ENCODE measurements at places on chromosomes 7 and 10.

DNA sequence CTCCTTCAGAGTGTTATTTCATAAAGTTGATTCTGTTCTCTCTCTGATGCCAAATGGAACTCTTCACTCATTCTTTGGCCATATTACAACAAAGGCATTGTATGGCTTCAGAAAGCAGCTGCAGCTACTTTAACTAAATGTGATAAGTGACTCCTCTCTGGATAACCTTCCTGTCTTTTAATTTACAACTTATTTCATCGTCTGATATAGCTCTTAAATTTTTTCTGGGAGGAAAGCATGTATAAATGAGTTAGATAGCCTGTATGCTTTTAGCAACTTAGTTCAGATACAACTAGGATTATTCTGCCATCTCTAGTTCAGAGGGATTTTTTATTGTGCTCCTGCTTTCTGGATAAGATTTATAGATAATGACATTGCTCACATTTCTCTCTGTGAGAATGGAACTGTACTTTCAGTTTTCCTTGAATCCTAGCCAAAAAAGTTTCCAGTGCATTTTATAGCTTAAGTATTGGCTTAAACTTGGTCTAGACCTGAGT lies 57.5 kb downstream of the KLHDC10 start:
- no peak for DNase-seq

DNA sequence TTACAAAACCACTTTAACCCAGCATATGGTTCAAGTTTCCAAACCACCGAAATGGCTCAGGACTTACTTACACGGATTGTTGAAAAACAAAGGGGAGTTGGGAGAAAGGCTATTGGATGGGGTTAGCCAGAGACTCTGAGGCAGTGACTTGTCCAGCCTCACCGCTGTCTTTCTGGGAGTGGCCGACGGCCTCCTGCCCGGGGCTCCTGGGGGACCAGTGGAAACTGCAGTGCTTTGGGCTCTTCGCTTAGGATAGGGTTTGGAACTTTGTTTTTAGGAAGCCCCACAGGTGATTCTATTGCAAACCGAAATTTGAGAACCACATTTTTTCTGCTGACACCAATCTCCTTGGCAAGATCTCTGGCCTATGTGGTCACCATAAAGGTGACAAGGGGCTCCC lies 38.1 kb upstream of the R3HCC1L start:
- DNase-seq = no peak

GRCh38 chr10:97128516-97129154 lies 57.1 kb downstream of the SLIT1 start:
- no peak for DNase-seq

DNA sequence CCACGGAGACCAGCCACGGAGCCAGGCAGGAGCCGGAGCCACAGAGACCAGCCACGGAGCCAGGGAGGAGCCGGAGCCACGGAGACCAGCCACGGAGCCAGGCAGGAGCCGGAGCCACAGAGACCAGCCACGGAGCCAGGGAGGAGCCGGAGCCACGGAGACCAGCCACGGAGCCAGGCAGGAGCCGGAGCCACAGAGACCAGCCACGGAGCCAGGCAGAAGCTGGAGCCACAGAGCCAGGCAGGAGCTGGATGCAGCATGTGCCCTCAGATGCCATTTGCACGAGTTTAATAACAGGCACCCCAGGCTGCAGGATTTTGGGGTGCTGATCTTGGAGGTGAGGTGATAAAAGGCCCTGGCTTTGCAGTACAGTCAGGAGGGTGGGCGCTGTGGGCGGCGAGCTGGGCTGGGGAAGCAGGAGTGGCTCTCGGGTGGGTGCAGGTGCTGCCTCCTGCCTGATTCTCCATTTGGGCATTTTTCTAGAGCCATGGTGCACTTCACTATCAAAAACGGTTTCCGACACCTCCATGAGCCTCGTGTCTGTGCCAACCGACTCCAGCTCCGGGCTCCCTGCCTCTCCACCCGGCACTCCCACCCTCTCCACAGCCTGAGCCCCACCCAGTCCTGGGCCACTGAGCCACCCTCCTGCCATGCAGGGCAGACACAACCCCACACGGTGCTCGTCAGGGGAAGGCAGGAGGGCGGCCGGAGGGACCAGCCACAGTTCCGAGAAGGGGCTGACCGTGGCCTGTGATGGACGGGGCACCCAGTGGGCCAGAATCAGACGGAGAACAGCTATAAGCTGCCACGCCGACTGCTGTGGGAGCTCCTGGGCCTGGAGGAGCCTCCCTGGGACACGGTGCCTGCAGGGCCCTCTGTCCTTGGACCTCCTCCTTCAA lies 40.8 kb upstream of the NKX6-2 start:
- no peak for DNase-seq

DNA sequence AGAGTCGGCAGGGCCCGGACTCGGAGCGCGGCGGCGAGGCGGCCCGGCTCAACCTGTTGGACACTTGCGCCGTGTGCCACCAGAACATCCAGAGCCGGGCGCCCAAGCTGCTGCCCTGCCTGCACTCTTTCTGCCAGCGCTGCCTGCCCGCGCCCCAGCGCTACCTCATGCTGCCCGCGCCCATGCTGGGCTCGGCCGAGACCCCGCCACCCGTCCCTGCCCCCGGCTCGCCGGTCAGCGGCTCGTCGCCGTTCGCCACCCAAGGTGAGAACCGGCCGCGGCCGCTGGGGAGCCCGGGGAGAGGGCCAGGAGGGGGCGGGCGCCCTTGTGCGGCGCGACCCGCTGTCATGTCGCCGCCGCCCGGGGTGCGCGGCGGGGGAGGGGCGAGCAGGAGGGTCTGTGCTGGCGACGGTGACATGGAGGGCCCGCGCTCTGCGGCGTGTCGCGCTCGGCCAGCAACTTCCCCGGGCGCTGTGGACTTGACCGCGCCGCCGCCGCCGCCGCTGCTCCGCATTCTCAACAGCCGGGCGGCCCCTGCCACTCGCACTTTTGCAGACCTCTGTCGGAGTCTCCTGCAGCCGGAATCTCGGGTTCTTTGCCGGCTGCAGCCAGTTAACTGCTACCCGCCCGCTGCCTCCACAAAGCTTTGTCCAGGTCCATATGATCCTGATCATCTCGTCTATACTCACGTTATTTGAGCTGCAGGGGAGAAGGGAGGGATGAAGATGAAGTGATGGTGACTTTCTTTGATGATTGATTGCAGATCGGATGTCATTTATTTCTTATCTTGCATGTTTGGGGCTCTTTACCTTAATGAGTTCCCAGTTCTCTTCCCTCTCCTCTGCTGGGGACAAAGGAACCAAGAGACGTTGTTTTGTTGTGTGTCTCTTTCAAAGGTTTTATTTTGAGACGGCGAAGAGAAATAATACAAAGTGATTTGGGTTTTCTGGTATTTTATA lies 869 bp downstream of the TRIM24 start:
- DNase-seq = peak; percentile 36

DNA sequence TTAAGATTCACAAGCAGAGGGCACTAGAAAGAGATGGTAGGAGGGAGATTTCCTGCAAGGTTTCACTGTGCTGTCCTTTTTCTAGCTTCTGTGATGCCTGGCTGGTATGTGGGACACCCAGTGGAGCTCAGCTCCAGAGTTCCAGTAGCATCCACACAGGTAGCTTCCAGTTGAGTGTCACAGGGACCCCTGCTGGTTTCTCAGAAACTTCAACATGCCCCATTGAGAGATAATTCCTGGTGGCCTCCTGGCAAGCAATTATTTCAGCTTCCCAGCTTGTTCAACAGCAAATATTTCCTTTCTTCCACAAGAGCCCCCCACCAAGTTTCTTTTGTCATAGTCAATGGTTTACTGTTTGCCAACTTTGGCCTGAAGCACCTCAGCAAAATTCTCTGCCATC lies 858.7 kb downstream of the REEP3 start:
- no peak for DNase-seq

DNA sequence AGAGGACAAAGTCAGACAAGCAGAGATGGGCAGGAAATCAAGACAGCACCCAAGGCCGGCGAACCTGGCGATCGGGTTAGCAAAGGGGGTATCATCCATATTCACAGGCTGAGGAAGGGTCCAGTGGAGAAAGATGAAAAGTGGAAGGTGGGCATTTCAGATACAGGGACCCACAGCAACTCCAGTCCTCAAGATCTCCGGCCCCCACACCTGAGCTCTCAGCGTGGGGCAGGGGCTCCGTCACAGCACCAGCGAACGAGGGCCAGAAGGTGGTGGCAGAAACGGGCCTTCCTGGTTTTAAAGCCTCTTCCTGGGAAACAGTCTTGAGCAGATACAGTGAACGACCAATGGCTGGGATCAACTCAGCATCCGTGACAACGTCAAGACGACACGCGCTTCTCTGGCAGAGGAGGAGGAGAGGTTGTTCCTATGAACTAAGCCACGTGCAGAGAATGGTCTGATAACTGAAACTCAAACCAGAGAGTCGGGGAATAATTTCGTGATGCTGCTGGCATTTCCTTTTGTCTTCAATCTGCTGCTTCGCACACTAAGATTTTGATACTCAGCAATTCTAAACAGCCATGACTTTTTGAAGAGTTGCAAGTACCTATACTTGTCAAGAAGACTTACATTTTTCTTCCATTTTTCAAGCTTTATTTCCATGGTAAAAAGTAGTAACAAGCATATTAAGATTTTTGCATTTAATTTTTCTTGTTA lies 219.8 kb downstream of the ZMYND11 start:
- DNase-seq = no peak

DNA sequence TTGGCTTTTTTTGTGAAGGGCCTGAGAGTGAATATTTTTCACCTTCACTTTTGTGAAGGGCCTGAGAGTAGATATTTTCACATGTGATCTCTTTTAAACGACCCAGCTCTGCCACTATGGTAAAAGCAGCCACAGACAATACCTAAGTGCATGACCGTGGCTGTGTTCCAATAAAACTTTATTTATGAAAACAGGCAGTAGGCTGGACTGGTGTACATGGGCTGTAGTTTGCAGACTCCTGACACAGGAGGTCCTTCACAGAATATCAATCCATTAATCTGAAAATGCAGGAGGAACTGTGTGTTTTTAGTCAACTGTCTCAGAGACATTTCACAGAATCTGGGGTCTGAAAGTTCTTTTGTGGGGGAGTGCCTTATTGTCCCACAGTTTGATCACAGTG lies 186.9 kb downstream of the PRKCQ start:
- no peak for DNase-seq

GRCh38 chr7:140283472-140283871 lies 106.7 kb upstream of the KDM7A start:
- DNase-seq = no peak

DNA sequence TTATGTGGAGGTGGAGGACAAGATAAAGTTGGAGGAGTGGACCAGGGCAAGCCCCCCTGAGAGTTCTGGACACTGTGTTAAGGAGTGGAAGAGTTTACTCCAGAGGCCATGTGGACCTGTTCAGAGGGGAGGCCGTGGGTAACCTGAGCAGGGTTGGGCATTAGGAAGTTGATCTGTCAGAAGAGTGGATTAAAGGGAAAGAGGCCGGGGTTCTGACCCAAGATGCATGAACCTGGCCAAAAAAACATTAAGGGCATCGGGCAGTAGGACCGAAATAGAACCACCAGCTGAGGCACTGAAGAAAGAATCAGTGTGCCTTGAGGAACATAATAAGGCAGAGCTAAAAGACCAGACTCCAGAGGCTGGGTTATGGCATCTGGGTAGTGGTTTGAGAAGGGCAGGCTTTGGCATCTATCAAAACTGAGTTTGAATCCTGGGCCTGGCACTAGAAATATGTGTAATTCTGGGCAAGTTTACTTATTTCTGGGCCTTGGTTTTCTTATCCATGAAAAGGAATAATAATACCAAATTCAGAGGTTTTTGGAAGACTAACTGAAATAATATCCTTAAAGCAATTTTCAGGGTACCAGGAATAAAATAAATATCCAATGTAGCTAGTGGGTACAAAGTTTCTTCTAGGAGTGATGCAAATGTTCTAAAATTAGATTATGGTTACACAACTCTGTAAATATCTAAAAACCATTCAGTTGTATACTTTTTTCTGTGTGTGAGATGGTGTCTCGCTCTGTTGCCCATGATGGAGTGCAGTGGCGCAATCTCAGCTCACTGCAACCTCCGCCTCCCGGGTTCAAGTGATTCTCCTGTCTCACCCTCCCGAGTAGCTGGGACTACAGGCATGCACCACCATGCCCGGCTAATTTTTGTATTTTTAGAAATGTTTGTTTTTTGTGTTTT lies 10.9 kb upstream of the FRAT1 start:
- no peak for DNase-seq

- DNase-seq = no peak
Measured at GRCh38 chr10:71293446-71294084, 25.5 kb upstream of the SLC29A3 start.

DNA sequence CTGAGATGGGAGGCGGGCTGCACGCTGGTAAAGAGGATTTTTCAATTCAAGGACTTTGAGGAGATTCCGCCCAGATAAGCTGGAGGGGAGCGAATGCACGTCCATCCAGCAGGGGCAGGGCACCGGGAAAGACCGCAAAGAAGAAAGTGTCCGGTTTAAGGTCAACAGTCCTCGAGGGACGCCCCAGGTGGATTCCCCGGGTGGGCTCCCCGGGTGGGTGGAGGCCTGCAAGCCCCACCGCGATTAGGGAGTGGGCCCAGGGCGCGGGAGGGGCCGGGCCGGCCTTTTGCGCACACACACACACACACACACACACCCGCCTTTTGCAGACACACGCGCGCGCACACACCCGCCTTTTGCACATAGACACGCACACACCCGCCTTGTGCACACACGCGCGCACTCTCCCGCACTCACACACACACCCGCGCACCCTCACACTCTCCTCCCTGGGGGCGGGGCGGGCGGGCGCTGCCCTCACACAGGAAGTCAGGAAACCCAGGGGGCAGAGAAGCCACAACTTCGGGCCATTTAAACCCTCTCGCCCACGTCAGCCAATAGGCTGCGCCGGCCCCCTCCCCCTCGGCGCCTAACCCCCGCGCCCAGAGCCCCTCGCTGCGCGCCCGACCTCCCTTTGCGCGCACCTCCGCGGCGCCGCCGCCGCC lies 615 bp downstream of the ARHGAP12 start:
- DNase-seq = peak; percentile 24

- DNase-seq = no peak
Measured at GRCh38 chr10:69065406-69066361, 22.2 kb upstream of the SRGN start.

- DNase-seq = no peak
Measured at GRCh38 chr7:43954524-43955228, 28.4 kb downstream of the UBE2D4 start.

- no peak for DNase-seq
Measured at GRCh38 chr10:102599565-102600327, 44.5 kb upstream of the TRIM8 start.

- no peak for DNase-seq
Measured at GRCh38 chr7:88700725-88701124, 58.8 kb upstream of the ZNF804B start.

GRCh38 chr10:3330663-3331062 lies 158.1 kb upstream of the PITRM1 start:
- no peak for DNase-seq

DNA sequence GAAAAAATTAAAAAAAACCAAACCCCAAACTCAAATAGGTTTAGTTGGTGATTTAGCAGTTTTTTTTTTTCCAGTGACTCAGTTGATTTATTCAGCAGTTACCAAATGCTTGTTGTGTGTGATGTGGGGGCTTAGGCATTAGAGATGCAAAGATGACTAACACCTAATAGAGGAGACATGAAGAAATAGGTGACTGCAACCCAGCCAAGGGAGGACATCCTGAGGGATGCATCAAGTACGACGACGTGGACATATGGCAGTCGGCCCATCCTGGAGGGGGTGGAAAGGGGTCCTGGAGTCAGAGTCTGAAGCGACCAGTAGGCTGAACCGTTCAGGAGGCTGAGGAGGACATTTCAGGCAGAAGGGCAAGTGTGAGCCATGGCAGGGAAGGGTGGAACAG lies 35.5 kb downstream of the LRMDA start:
- no peak for DNase-seq

All from activated CD4-positive, alpha-beta T cell treated with anti-CD3 and anti-CD28 coated beads for 1 hour (primary cell).